ENCODE measurements at places on chromosomes 12 and 14.

GRCh38 chr14:76920331-76921087, 94.3 kb downstream of the LRRC74A start:
- no peak for DNase-seq

DNA sequence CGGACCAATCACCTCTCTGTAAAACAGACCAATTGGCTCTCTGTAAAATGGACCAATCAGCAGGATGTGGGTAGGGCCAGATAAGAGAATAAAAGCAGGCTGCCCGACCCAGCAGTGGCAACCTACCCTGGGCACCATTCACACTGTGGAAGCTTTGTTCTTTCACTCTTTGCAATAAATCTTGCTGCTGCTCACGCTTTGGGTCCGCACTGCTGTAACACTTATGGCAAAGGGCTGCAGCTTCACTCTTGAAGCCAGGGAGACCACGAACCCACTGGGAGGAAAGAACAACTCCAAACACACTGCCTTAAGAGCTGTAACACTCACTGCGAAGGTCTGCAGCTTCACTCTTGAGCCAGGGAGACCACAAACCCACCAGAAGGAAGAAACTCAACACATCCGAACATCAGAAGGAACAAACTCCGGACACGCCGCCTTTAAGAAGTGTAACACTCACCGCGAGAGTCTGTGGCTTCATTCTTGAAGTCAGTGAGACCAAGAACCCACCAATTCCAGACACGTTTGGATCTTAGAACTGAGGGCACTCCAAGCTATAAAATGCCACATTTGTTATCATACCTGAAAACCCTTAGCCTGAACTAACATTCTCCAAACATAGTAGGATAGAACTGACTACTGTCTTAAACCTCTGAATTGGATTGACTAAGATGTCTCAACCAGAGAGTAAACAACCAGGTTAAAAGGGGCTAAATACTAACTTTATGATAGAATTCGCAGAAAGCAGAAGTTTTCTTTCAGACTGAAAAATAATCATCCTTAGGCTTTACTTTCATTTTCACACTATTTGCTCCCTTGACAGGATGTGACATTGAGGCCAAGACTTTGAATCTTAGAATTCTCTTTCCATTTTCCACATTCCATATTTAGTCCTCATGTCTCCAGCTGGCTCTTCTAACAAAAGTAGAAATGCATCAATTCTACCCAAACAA, 33.6 kb downstream of the CDKL1 start:
- no peak for DNase-seq

GRCh38 chr14:97994020-97994531, 1196.9 kb downstream of the VRK1 start:
- DNase-seq: no peak

GRCh38 chr14:50008974-50009373, 107.4 kb downstream of the VCPKMT start:
- DNase-seq: no peak

GRCh38 chr14:39446131-39446744, 14.0 kb upstream of the FBXO33 start:
- DNase-seq: no peak

DNA sequence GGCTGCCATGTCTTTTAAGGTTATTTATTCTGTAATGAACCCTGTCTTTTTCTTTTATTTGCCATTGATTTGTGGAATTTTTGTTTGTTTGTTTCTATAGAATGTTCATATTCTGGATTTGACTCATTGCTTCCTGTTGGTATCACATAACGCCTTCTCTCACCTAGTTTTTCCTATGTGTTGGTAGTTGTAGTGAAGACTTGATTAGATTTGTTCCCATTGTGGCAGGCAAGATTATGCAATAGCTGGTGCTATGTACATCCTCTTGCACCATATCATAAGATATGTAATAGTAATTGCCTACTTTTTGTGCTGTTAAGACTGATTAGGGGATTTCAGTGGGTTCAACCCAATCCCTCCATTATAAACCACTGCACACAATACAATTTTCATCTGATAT, 3.9 kb upstream of the KRT6B start:
- DNase-seq: no peak

- DNase-seq: no peak
Measured at GRCh38 chr12:103676893-103677292, 89.8 kb downstream of the STAB2 start.

GRCh38 chr14:81400852-81401251, 728 bp upstream of the STON2 start:
- DNase-seq: peak; percentile 6

DNA sequence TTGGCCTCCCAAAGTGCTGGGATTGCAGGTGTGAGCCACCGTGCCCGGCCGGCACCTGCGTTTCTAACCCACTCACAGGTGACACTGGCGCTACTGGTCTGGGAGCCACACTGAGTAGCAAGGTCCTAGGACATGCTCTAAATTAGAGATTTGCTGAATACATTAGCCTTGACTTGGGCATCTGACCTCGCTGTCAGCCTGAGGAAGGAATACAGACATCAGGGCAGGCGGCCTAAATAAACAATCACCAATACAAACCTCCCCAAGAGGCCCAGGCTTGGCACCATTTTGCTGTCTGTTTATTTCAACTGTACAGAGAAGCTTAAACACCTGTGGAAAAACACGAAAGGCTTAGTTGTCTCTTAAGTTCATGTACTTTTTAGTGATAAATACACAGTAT, 27.5 kb downstream of the P2RX4 start:
- no peak for DNase-seq

DNA sequence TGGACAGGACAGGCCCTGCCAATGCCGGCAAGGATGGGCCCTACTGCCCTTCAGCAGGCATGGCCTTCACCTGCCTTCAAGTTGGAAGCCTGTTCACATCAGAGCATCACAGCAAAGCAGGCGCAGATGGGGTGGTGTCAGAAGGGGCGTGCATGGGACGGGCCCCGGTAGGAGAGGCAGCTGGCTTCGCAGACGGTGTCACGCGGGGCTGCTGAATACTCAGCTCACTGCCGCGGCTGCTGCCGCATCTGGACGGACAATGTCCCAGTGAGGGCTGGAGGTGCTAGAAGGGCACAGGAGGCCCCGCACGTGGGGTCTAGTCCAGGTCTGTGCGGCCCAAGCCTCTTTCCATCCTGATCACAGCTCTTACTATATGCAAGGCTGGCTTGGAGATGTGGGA, 42.1 kb downstream of the LRCOL1 start:
- no peak for DNase-seq

DNA sequence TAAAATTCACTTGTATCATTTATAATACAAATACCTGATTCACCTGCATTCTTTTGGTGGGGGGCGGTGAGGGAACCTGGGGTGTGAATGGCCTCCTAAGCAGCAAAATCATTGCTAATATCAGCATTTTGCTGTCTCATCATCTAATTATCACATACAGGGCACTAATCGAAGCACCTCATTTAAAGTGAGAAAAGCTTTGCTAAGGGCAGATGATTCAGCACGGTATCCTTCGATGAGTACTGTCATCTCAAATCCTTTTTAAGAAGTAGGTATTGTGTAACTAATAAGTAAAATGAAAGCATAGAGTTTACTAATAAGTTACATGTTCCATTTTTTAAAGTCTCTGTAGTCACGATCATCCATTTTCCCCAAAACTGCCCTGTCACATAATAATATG, 278.1 kb upstream of the SOX5 start:
- DNase-seq: no peak

DNA sequence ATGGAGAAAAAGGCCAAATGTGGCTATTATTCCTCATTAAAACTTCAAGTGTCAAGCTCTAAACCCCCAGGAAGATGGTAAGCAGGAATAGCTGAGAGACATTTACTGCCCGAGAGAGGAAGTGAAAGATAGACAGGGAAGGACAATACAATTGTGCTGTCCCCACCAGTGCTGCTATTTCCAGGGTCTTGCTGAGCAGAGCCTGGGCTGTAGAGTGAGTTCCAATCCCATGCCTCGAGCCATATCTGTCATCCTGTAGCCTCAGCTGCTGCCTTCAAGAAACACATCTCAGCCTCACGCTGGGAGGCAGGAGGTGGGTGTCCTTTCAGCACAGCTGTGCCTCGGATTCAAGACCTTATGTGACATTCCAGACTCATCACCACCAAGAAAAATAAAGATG, 114.0 kb downstream of the RPAP3 start:
- no peak for DNase-seq

- no peak for DNase-seq
Measured at GRCh38 chr12:107443320-107444090, 242.1 kb upstream of the PWP1 start.

- no peak for DNase-seq
Measured at GRCh38 chr14:77076113-77076631, 21.9 kb upstream of the CIPC start.

- no peak for DNase-seq
Measured at GRCh38 chr14:69682621-69683263, 71.3 kb downstream of the SUSD6 start.

GRCh38 chr12:57613427-57614109, 2.3 kb downstream of the ARHGEF25 start:
- DNase-seq: no peak

DNA sequence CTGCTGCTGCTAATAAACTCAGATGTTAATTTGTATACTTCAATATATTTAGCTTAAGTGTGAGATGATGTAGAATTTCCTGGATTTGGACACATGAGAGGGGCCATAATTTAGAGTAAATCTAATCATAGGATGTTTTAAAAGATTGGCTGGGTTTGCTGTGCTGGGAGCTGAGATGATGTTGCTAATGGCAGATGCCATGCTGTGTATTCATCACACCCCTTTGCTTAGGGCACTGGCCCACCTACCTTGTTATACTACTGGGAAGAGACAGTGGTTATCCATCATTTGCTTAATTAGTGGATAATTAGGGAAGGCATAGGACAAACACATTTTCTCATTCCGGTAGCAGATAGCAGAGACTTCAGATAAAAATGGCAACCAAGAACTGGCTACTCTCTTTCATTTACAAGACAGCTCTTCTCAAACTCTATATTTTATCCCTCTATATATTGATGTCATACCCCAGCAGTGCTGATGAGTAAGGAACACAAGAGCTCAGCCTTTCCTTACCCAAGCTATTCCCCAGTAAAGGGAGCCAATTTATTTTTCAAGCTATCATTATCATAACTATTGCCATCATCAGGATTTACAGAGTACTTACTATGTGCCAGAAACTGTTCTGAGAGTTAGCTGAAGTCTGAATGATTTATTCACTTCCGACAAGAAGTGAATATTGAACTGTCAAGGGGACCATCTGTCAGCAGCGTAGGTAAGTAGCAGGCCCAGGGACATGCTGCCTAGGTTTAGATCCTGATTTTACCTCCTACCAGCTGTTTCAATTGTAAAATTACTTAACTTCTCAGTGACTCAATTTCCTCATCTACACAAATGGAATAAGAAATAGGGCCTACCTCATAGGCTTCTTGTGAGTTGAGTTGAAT, 204.6 kb upstream of the FLRT2 start:
- no peak for DNase-seq

DNA sequence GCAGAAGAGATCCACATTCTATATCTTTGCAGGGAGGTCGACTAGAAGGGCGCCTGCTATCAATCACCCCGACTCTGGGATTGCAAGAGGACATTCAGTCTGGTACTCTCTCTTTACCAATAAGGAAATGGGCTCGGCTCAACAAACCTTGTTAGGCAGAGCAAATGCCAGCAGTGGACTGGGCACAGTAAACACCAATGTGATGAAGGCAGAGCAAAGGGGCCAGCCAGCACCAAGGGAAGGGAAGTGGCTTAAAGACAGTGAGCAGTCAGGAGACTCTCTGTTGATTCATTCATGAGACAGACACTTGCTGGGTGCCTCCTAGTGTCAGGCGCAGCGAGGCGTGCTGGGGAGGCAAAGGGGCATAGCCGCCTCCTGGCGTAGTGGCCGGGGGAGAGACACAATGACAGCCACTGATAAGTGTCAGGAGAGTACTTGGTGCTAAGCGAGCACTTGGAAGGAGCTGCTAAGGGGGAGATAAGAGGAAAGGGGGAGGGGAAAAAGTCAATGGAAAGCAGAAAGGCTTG, 34.1 kb downstream of the TMCC3 start:
- no peak for DNase-seq

DNA sequence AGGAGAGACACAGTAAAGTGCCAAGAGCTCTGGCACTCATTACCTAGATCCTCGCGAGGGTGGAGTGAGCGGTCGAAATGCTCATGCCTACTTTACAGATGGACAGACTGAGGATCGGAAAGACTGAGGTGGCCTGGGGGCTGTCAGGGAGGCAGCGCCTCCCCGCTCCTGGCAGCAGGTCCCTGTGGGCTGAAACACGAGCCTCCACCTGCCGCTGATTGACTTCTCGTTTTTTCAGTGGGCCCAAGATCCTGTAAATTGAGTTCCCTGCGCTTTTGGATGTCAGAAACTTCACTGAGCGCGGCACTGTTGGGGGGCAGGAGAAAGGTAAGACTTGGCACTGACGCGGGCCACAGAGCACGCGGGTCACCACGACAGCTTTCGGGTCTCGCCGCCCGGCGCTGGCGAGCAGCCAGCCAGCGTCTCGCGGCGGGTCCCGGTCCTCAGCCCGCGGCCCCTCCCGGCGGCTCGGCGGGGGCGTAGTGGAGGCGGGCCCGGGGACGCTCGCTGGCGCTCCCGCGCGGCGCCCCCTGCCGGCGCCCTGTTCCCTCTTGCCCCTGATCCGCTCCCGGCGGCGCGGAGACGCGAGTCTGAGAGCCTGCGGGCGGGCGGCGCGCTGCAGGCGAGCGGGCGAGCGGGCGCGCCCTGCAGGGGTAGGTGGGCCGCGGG, 552 bp upstream of the SCN8A start:
- DNase-seq: peak; percentile 27

DNA sequence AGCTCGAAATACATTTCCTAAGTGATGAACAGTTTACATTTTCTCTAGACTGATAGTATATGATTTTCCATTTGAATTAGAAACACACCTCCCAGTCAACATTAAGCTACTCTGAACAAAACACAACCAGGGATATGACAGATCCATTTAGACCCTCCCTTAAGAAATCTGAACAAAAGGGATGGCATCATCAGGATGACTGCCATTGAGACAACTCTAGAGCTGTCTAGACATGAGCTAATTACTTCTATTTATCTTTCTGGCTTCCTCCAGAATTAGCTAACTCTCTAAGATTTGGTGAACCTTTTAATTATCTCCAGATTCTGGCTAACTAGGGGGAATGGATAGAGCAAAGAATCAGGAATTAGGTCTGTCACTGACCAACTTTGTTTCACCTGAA, 92.9 kb upstream of the IGF1 start:
- no peak for DNase-seq

- DNase-seq: no peak
Measured at GRCh38 chr14:88095791-88096190, 90.9 kb downstream of the GPR65 start.

- no peak for DNase-seq
Measured at GRCh38 chr12:89064780-89065179, 287.5 kb downstream of the DUSP6 start.

Measured in AG04450 (cell line).